Stimulated activated CD4-positive, alpha-beta T cell treated with anti-CD3 and anti-CD28 coated beads, Interleukin-15, amount 100 ng/mL, for 48 hours (primary cell): ENCODE measurements at places on chromosomes 1 and 21.

- DNase-seq: no peak
Measured at GRCh38 chr1:7145947-7146346, 360.7 kb downstream of the CAMTA1 start.

GRCh38 chr1:164753521-164754077 is 194.6 kb downstream of the PBX1 start:
- DNase-seq: no peak

DNA sequence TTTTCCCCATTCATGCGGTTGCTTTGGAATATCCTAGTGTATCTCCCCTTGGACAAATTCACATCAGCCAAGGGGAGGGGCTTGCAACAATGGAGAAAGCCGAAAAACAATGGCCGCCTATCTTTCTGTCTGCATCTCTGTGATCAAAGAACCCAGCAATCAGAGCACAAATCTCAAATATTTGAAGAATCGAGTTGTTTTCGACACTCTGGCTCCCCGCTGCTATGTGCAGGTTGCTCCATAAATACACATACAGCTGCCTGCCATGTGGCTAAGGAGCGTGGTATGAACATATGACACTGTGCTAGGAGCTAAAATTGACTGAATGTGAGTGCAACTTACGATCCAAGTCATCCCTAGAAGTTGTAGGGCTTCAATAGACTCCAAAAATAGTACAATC is 8.5 kb downstream of the CFHR4 start:
- no peak for DNase-seq

DNA sequence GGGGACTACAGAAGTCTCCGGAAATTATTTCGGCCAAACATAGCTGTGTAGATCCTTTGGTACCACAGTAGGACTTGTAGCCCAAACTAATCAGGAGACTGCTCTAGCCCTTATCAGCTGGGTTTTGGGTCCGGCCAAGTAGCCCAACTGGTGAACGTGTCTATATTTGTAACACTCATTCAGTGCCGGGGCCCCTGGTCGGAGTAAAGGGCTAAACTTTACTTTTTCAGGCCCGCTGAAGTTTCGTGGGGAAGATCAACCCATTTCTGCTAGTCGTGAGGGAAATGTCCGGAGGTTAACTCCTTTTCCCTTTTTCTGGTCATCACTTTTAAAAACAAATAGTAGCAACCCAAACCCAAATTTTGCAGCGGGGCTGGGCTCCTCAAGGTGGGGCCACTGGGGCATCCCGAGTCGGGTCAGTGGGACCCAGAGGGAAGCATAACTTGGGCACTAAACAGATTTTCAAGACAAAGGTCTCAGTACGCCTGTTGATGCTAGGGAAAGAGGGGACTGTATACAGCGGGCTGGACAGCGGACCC is 1.7 kb downstream of the LHX9 start:
- no peak for DNase-seq

DNA sequence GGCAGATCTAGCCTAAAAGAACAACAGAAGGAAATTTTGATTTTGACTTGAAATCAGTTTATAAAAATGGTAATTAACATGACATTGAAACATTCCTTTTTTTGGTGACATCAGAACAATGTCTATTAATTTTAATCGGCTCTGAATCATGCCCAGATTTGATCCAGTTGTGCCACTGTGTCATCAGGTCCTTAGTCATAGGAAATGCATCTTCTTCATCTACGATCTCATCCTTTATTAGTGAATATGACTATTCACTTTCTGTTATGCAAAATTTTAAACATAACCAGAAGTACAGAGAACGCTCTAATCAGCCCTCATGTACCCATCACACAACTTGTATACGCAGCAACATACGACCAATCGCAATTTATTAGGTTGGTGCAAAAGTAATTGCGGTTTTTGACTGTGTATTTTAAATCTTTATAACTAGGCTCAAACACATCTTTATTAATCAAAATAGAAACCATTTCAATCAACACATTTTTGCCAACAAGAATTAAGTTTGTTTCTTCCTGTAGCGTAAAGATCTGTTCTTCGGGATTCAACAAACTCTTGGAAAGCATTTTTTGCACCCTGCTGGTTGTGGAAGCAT is 40.3 kb upstream of the TLR5 start:
- DNase-seq: no peak

DNA sequence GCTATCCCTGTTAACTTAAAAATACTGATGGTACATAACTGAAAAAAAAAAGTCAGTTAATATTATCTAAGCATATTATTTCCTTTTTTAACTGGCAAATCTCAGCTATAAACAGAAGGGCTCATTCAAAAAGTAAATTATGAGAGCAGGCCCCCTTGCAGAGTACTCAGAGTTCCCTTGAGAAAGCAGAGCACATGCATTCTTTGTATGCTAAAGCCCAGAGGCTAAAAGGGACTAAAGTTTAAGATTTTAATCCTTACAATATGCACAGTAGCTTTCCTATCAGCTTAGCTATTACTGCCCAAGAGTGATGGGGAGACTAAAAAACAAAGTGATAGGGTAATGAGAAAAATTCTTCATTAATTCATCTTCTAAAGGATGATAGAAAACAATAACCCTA is 18.5 kb downstream of the SLC16A1 start:
- no peak for DNase-seq

DNA sequence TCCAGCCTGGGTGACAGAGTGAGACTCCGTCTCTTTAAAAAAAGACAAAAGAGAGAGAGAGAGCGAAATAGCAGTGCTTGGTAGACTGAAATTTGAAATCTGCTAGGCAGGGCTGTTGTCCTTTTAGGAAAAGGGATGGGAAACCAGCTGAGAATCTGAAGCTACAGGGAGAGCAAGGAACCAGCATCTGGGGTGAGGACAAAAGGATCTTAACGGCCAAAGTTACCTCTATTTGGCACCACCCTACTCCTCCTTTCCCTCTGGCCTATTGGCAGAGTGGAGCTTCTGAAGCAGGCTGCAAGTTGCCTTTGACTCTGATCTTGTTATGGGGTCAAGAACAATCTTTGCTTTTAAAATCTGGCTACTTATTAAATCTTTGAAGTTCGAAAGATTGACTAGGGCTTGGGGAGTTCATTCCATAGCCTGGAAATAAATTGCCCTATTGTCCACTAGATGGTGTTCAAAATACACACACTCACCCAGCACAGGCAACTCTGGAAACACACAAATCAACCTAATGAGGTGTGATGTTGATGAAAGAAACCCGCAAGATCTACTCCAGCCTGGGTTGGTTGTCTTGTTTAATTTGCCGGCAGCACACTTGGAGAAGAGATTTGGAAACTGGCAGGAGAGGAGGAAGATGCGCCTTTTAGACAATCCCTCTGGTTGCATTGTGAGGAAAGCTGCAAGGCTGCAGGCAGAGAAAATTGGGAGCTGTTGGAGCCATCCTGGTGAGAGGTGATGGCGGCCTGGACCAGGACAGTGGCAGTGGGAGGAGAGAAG is 16.5 kb upstream of the PARP1 start:
- no peak for DNase-seq

DNA sequence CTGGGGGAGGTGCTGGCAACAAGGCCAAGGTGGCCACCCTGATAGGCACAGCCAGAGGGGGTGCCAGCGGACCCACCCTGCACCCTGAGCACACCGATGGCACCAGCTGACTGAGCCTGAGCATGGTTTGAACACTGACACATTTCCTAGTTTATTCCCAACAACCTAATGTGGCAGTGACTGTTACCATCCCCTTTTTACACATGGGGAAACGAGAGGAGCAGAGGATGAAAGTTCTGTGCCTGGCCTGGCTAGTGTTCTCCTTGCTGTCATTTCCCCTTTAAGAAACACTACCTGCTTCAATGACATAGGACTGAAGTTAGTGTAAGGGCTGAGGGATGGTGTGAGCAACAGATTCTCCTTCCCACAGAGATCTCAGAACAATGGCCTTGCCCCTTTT is 15.3 kb downstream of the CLDN14 start:
- DNase-seq: no peak

GRCh38 chr1:37901893-37902225 is 42.5 kb upstream of the MTF1 start:
- DNase-seq: no peak

GRCh38 chr1:205477759-205478247 is 22.0 kb upstream of the BLACAT1 start:
- DNase-seq: no peak
